Vagina (tissue), 2 donors: ENCODE measurements at places on chromosomes 2 and 18. TPM values are rescaled to one million over a fixed set of nuclear protein-coding genes. Genes with fewer than 3 reads are reported as not detected.

DNA sequence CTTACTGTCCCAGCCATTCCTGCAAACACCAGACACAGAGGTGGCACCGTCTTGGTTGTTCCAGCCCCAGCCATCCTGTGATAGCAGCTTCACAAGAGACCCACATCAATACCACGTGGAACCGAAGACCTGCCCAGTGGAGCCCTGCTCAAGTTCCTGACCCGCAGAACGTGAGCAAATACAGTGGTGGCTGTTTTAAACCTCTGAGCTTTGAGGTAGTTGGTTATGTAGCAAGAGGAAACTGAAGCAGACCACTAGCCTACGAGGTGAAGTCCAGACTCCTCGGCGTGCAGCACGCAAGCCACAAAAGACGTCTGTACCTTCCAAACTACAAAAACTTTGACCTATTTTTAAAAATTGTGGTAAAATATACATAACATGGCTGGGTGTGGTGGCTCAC, 96.1 kb upstream of the ODC1 start:
- no peak overlapping the region for H3K27ac ChIP-seq
- H3K36me3 ChIP-seq: no peaks in the 10 kb centered on the region
- no peak for DNase-seq
- peaks cover 8% of the 10 kb centered on the region for H3K4me1 ChIP-seq

- no peak for DNase-seq
- H3K4me3 ChIP-seq: no peak overlapping the region
- H3K27me3 ChIP-seq: no peaks in the 10 kb centered on the region
- H3K4me1 ChIP-seq: no peaks in the 10 kb centered on the region
Measured at GRCh38 chr2:153004627-153005026, 286.2 kb downstream of the ARL6IP6 start.

PDE11A gene
- total RNA-seq: 0.25 TPM

GRCh38 chr2:161992531-161992930, 81.5 kb downstream of the DPP4 start:
- no peak overlapping the region for H3K27ac ChIP-seq
- DNase-seq: no peak
- no peak overlapping the region for H3K4me3 ChIP-seq
- H3K27me3 ChIP-seq: no peaks in the 10 kb centered on the region
- no peaks in the 10 kb centered on the region for H3K36me3 ChIP-seq

DNA sequence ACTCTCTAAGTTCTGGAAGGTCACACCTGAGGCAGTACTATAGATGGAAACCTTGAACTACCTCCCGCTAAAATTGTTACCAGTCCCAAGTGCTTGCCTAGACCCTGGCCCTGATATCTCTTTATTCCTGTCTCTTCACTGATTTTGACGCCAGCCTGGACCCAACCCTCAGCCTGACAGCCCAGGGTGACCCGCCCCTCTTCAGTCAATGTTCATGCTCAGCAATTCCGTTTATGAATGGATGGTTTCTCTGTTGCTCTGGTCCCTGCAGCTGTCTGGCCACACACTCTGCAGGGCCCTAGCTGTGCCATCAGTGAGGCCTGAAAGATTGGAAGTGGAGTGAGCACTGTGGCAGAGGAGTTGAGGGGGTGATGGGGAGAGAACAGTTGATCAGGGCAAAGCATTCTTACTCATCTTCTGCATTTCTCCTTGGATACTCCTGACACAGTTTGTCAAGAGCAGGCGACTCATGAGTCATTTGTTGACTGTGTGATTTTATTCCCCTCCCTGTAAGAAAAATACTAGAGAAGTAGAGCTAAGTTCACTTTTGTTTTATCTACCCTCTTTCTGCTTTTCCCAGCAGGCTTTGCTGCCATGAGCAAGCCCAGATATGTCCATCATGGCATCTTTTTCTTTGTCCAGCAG, 46.0 kb downstream of the NPAS2 start:
- H3K36me3 ChIP-seq: no peaks in the 10 kb centered on the region
- no peak for DNase-seq

DNA sequence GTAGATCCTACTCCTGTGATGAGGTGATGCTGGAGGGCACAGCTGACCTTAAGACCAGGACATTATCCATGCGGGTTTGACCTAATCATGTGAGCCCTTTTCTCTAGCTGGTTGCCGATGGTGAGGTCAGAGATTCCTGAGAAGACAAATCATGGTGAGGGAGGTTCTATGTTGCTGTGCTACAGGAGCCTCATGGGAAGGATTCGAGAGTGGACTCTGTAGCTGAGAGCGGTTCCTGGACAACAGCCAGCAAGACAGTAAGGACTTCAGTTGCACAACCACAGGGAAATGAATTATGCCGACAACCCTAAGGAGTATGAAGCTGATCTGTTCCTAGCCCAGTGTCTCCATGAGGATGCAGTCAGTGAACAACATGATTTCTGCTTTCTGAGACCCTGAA, 80.4 kb downstream of the EPB41L3 start:
- no peaks in the 10 kb centered on the region for H3K27me3 ChIP-seq
- H3K27ac ChIP-seq: no peak overlapping the region
- H3K4me1 ChIP-seq: peaks cover 9% of the 10 kb centered on the region

GRCh38 chr2:214104967-214105366, 305.9 kb upstream of the VWC2L start:
- H3K27ac ChIP-seq: no peak overlapping the region
- no peak overlapping the region for H3K4me3 ChIP-seq
- no peaks in the 10 kb centered on the region for H3K36me3 ChIP-seq
- no peak for DNase-seq
- no peaks in the 10 kb centered on the region for H3K4me1 ChIP-seq
